Femur (tissue), 1 donor: ENCODE measurements at places on chromosomes 2 and 18.

DNA sequence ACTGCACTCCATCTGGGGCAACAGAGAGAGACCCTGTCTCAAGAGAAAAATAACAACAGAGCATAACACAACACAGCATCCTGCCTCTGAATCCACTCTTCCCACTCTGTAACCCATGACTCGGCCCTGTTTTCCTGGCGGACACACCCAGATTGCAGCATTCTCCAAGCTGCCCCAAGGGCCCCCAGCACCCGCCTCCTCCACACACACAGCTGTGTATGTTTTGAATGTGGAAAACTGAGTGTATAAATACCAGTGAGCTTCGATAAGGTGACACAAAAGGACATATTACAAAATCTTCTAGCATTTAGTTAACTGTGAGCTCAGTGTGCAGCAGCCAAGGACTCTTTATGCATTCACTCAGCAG, 13.0 kb downstream of the IMPA2 start:
- no peak for DNase-seq

DNA sequence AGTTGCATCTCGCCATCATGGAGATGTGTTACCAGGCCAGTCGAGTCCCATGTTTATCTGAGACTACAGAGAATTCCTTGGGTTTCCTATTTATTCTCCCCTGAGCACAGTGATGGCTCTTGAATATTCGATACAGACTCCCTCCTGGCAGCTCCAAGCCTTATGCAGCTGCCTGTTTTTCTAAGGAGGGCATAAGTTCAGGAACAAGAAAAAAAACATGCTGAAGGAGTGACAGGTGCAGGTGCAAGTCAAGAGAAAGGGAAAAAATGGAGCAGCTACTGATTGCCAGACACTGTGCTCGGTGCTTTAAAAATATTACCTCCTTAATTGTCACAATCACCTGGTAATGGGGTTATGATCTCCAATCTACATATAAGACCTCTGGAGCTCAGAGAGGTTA, 177.2 kb upstream of the DPP10 start:
- no peak for DNase-seq

DNA sequence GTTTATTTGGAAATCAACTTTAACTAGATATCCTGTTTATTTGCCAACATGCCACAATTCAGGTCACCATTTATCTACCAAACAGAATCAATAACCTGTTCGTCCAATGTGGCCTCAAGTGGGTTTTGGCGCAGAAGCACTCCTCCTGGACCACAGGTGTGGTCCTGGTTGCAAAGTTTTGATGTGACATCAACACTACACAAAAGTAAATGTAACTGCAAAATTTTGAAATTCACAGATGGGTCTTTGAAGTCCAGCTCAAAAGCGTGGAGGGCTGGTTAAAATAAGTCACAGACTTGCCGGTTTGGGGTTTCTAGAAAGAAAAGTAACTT, 474 bp upstream of the GCA start:
- no peak for DNase-seq

GRCh38 chr2:84482603-84483002, 23.5 kb upstream of the SUCLG1 start:
- no peak for DNase-seq

DNA sequence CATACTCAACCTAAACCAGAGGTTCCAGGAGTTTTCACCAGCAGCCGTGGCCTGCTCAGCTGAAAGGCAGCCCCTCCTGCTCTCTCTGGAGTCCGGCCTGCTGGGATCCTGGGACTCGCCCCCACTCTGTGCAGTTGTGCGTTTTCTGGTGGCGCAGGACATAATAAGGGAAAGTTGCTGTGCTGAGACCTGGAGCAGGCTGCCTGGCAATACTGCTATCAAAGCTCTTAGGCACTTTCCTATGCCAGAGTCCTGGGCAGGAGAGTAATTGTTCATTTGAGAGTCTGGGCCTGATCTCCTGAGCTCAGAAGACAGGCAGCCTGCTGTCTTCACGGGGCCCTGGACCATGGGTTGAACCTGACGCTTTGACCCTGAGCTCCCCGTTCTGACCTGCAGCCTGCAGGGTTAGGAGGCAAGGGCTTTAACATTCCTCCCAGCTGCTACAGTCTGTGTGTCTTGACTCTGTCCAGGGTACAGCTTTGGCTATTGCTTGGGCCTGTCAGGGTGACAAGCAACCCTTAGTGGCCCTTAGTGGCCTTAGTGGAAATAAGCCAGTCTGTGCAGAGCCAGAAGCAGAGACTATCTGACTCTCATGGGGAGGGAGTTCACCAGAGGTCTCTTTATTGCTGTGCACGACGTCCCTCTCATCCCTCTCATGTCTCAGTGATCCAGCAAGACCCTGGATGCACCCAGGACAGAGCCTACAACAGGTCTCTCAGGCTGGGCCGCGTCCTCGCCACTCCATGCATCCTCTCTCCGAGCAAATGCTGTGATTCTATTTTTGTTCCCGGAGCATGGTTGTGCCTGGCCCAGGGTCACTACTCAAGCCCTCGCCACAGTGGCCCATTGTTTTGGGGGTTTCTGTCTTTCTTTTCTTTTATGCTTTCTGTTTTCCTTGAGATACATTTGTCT, 60.6 kb downstream of the ACKR3 start:
- DNase-seq: peak; percentile 7

GRCh38 chr18:76801567-76802505, 20.5 kb upstream of the ZNF236 start:
- peak; percentile 58 for DNase-seq

DNA sequence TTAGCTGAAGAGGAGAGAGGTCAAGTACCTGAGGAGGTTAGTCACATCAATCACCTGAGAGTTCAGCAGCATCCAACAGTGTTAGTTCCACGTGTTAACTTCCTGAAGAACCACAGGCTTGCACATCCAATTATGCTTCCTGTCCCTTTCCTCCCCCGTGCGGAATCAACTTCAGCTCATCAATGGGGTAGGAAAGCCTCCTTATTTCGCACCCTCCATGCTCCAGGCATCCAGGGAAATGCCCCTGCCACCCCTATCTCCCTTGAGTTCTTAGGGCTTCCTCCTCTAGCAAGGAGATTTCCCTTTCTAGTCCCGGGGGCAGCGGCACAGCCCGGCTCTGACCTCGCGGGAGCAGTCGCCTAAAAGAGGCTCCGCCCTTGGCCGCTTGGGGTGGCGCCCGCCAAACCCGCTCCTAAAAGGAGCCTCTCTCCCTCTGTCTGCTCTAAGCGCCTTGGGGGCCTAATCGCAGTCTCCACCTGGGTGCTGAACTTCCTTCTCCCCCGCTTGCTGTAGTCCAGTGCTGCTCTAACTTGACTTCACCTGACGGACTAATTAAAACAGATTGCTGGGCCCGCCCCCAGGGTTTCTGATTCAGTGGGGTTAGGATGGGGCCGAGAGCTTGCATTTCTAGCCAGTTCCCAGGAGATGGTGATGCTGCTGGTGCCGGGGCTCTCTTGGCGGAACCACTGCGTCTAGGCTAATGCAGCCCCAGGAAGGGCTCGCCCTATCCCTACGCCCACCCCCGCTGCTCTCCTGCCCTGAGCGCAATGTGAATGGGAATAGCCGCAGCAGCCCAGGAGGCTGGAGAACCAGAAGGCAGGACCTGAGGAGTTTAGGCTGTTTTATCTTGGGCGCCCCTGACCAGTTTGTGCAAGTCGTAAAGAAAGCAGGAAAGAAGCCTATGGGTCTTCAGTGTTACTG, 3.4 kb upstream of the TET3 start:
- DNase-seq: no peak

DNA sequence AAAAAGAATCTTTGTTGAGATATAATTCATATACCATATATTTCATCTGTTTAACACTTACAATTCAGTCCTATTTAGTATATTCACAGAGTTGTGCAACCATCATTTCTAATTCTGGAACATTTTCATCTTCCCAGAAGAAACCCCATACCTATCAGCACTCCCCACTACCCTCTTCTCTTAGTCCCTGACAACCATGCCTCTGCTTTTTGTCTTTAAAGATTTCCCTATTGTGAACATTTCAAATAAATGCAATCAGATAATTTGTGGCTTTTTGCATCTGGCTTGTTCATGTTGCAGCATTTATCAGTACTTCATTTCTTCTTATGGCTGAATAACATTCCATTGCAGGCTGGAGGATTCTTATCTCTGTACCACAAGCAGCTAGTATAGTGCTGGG, 305.9 kb upstream of the MEX3C start:
- no peak for DNase-seq

DNA sequence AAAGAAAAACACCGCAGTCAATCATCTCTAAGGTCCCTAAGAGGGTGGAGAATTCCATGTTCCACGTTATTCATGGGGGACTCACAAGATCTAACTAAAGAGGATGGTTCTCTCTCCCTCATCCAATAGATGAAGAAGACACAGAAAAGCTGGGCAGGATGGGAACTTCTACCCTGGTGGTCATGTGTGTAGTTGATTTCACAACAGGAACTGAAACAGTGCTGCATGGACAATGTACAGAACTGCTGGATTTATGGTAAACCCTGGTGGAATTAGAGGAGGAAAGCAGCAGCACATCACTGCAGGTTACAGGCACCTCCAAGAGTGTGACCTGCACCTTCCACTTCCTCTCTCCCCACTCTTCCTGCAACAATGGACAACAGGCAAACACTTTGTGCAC, 31.4 kb downstream of the FECH start:
- DNase-seq: no peak

DNA sequence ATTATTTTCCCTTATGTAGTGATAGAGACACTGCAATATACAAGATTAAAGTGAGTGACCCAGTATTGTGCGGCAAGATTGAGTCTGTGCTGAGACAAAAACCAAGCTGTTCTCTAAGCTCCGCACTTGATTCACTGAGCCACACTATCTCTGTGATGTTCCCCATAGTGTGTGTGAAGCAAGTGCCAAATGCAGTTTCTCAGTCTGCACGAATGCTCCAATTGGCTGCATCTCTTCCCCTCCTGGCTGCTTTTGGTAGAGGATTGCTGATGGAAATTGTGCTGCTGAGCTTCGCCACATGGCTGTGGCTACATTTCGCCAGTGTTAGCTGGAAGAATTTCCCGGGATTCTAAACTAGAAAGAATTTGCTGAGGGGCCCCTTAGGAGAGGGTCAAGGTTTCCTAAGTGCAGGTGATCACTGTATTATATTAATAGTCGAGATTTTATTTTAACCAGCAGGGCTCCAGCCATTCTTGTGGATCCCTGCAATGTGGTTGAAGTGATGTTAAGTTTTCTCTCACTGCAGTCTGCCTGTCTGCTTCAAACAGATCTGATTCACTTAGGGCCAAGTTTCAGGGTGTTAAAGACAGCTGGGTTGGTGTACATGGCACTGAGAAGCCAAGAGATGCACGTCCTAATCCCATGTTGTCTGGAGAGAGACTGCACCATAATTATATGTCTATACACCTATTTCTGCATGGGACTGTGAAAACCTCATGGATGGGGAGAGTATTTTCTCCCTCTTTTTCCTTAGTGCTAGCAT, 317.2 kb downstream of the DCC start:
- DNase-seq: no peak

DNA sequence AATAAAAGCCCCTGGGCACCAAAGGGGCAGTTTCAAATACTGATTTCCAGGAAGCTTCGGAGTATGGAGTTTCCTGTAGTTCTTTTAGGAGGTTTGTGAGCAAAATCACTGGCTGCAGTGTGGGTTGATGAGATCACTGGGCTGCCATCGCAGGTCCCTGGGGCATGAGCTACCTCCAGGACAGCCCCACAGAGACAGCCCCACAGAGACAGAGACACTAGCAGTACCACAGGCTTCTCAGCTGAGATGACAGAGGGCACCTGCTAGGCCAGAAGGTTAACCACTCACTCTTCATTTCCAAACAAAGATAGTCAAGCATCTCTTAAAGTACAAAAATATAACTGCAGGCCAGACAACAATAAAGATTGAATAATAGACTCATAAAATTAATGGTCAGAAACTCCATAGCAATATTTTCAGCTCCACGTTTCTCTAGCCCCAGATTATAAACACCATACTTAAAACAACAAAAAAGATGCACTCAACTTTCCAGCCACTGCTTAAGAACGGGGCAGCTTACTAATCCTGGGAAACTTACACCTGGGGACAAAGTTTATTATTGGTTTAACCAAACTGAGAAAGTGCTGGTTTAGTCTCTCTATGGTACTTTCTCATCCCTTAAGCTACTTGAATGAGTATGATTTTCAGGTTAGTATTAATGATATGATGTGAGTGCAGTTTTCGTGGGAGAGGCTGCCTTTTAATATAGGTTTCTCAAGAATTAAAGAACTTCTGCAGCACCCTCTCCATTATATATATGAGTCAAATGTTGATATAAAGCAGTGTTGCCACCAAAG, 11.6 kb downstream of the AFF3 start:
- no peak for DNase-seq

GRCh38 chr2:224033601-224034000, 5.5 kb downstream of the SERPINE2 start:
- no peak for DNase-seq

GRCh38 chr18:8107426-8107825, 501.8 kb upstream of the RAB12 start:
- no peak for DNase-seq

DNA sequence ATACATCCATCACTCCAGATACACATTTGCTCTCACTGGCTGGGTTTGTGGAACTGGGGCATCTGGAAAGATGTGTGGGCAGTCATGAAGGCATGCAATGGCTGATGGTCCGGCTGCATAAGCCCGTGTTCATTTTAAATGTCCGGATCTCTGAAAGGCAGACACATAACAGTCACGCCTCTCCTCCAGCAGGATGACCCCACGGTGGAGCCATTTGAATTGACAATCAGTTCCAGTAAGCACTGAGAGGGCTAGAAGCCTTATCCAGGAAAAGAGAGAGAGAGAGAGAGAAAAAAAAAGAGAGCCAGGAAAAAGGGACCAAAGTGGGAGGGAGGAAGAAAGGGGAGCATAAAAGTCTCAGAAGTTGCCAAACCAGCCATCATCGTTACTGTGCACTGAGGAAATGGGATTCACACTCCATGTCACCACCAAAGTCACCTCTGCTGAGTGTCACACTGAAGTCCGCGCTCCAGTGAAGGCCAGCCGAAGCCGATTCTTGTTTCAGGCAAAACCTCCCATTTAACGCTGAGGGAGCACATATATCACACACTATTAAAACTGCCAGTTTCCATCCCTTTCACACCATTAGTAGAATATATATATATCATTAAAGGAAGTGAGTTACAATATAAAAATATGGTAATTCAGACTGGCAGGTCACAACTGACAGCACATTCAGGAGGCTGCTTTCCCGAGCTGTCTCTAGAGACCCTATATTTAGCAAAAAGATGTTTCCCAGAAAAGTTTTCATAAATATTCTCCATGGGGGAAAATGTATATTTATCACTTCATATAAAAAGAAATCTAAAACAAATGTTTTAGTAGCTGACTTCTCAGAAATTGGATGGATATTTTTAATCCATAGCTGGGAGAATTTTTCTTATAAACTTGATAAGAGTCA, 142.0 kb downstream of the ACTR3 start:
- DNase-seq: no peak

DNA sequence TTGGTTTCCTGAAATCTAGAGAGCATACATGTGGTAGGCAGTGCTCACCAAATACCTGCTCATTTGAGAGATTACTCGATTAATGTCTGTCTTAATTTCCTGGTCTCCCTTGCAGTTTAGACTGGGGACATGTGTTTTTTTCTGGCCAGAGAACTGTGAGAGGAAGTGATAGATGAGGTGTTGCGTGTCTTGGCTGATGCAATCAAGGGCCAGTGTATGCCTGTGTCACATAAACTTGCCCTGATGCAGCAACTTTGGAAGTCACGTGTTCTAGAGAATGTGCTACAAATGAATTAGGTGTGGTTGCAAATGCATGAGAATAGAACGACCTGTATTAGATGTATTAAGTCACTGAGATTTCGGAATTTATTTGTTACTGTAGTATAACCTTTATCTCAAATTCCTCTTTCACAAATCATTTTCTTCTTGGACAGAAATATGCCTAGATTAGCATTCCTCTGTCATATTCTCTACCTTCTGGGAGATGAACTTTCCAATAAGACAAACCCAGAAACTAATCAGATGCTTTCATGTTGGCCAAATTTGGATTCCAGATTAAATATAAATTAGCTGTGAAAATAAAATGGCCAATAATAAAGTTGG, 9.9 kb upstream of the IL1A start:
- DNase-seq: peak; percentile 52
